ENCODE measurements at places on chromosomes 4 and X. TPM values are rescaled to one million over a fixed set of nuclear protein-coding genes. Genes with fewer than 3 reads are reported as not detected.

DNA sequence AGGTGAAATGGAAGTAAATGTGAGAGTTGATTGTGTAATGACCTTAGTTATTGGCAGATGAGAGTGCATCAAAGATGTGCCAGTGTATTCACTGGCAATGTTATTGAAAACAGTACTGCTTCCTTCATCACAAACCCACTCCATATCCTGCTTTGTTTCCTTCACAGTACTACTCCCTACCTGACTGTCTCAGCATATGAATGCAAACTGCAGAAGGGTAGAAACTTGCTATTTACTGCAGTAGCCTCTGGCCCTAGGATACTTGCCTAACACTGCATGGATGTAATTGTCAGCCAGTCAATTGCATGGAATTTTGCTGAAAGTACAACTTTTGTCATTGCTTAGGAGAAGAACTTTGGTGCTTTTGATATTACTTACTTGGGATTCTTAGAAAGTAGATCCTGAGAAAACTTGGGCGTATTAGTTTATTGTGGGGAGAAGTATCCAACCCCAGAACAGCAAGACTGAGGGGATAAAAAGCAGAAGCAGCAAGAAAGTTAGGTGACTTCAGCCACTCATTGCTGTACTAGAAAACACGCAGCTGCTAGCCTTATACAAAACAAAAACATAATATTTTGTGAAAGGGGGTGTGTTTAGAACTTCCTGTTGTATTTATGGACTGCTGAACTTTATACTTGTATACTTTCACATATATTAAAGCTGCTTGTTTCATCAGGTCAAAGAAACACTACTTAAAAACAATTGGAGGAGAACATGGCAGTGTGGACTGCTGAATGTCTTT lies 219.0 kb downstream of the CCNG2 start:
- no peak for DNase-seq

DNA sequence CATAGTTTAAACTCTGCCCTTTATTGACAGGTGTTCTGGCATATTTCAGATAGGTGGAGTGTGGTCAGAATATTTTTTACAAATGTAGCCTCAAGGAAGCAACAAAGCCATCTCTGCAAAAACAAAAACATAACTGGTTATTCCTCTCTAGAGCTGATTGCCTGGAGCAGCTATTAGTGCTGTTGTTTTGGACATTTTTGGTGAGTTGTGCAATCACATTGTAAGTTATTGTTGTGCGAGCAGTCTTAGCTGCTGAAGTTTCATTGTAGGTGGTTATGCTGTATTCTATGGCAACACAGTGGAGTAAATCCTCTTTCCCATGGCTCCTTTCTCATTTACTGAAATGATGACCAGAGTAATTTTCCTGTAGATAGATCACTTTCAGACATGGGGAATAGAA lies 1413.0 kb downstream of the PCDH7 start:
- no peak for DNase-seq

DNA sequence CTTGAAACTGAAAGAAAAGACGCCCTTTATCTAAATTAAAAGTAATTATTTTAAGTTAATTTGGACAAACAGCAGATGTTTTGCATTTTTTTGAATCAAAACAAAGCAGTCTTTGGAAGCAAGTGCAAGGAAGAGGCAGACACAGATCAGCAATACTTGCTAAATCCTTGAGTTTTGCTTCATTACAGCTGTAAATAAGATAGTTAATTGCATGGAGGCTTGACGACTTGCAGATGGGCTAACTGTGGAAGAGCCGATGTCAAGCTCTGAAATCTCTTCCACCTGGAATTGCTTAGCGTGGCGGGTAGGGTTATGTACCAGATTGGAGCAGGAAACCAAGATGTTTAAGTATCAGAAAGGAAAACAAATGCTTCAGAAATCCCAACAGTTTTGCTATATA lies 148.8 kb downstream of the POLA1 start:
- DNase-seq, result no peak

GRCh38 chr4:54006755-54007154 lies 57.6 kb downstream of the CHIC2 start:
- DNase-seq, result no peak

GRCh38 chr4:76594173-76594572 lies 159.1 kb downstream of the SHROOM3 start:
- no peak for DNase-seq

DNA sequence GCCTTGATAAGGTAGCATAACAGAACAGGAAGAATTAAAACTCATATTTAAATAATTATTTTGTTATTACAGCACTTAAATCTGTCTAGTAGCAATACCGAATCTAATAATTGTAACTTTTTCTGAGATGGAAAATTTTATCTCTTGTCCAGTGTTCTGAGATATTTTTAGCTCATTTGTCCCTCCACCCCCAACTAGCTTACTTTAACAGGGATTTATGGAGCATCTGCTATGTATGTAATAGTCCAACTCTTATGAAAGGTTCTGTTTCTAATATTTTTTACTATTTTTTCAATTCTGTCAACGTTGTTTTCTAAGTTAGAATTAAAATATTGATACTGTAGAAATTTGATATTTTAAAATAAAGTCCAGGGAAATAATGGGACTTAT lies 38.2 kb upstream of the NUDT6 start:
- DNase-seq, result no peak

GRCh38 chrX:19839770-19840254 lies 47.6 kb downstream of the SH3KBP1 start:
- peak; percentile 31 for DNase-seq

- DNase-seq, result no peak
Observed at GRCh38 chr4:11900359-11900758, 471.7 kb upstream of the HS3ST1 start.

DNA sequence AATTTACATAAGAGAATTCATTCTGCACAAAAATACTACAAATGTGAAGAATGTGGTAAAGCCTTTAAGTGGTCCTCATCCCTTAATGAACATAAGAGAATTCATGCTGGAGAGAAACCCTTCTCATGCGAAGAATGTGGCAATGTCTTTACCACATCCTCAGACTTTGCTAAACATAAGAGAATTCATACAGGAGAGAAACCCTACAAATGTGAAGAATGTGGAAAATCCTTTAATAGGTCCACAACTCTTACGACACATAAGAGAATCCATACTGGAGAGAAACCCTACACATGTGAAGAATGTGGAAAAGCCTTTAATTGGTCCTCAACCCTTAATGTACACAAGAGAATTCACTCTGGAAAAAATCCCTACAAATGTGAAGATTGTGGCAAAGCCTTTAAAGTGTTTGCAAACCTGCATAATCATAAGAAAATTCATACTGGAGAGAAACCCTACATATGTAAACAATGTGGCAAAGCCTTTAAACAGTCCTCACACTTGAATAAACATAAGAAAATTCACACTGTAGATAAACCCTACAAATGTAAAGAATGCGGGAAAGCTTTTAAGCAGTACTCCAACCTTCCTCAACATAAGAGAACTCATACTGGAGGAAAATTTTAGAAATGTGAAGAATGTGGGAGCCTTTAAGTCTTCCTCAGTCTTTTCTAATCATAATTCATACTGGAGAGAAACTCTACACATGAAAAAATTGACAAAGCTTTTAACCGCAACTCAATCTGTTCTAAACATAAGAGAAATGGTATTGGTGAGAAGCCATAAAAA lies 37.4 kb downstream of the ZNF718 start:
- DNase-seq, result no peak

Gene FOXP3
- not detected for total RNA-seq

Gene DNAAF6
- not detected for total RNA-seq
